Umbilical cord (tissue), 2 donors: ENCODE measurements at places on chromosomes 1 and 21. TPM values are rescaled to one million over a fixed set of nuclear protein-coding genes. Genes with fewer than 3 reads are reported as not detected.

DIO1 gene
- not detected for total RNA-seq

RCSD1 gene
- total RNA-seq: 17.8 TPM

GBP6 gene
- 0.48 TPM for total RNA-seq

SIK1 gene
- 23.6 TPM for total RNA-seq

NPPA gene
- total RNA-seq: not detected

CNIH3 gene
- 9.4 TPM for total RNA-seq

NTMT2 gene
- not detected for total RNA-seq

CD1B gene
- 1.2 TPM for total RNA-seq

LCE1C gene
- not detected for total RNA-seq

GBP4 gene
- 17.1 TPM for total RNA-seq

TSTD1 gene
- total RNA-seq: 40.9 TPM

GJB3 gene
- total RNA-seq: 6.3 TPM

PLA2G2E gene
- total RNA-seq: not detected

TCHH gene
- 0.96 TPM for total RNA-seq

PGLYRP4 gene
- 0.48 TPM for total RNA-seq

TMEM82 gene
- total RNA-seq: not detected

CELA3B gene
- not detected for total RNA-seq

BEST4 gene
- 0.48 TPM for total RNA-seq

COL18A1 gene
- 266 TPM for total RNA-seq

INTS11 gene
- 42.4 TPM for total RNA-seq

KIAA0040 gene
- 6.3 TPM for total RNA-seq

CD48 gene
- total RNA-seq: 12.5 TPM

SPRR2A gene
- not detected for total RNA-seq

PTPN7 gene
- 1.2 TPM for total RNA-seq

KLHDC8A gene
- total RNA-seq: not detected

EDARADD gene
- total RNA-seq: 5.3 TPM

PLPPR5 gene
- total RNA-seq: 3.4 TPM

MCOLN3 gene
- total RNA-seq: 2.6 TPM

KPRP gene
- total RNA-seq: 1.7 TPM
